PC-3 (cell line): ENCODE measurements at places on chromosomes 12 and 14. TPM values are rescaled to one million over a fixed set of nuclear protein-coding genes. Genes with fewer than 3 reads are reported as not detected.

DNA sequence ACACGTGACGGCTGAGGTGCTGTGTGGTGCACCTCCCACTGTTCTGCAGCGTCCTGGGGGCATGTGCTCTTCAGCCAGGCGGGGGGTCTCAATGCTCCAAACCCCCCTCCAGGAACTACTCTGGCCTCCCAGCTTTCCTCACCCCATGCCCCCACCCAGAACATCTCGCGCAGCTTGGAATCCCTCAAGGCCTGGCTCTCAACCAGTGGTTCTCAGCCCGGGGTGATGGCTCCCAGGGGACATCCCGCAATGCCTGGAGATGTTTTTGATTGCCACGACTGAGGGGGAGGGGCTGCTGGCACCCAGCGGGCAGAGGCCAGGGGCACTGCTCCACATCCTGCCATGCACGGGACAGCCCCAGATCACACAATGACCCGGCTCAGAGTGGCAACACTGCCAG is 78.9 kb upstream of the DICER1 start:
- no peak for DNase-seq

TSPAN8 gene
- total RNA-seq: 1.3 TPM in 1 of 2 replicates, not detected in the other

DNA sequence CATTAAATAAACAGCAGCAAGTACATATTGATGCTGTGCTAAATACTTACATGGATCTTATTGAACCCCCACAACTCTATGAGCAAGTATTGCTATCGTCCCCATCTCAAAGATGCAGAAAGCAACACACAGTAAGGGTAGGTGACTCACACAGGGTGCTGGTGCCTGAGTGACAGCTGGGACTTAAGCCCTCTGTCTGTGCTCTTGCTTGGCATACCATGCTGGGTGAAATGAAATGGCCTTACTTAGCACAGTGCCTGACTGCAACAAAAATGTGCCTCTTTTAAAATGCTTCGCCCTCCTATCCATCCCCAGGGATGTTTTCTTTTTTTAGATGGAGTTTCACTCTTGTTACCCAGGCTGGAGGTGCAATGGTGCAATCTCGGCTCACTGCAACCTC is 788 bp downstream of the TEX52 start:
- DNase-seq: peak; percentile 19

DNA sequence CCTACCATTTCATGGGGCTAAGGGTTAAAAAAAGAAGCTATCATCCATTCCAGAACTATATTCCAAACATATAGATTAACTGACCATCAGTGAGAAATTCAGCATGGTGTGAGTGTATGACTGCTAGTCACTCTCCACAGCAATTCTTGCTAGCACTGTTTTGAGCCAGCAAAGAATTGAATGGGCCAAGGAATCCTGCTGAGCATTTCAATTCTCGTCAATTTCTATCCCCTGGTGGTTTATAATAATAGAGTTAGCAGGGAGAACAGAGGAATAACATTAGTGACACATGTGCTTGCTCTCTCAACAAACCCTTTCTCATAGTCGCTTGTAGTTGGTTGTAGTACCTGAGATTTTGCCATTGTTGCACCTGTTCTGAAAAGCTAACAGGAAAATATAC is 7.2 kb downstream of the MBIP start:
- no peak for DNase-seq
